Kidney epithelial cell (primary cell): ENCODE measurements at places on chromosomes 1 and 21.
A peak's percentile ranks its signal among the peaks of the same experiment; 100 is the strongest.

- peak; percentile 14 for DNase-seq
These were observed 38.1 kb upstream of the PTCH2 start for GRCh38 chr1:44881011-44881632.

DNA sequence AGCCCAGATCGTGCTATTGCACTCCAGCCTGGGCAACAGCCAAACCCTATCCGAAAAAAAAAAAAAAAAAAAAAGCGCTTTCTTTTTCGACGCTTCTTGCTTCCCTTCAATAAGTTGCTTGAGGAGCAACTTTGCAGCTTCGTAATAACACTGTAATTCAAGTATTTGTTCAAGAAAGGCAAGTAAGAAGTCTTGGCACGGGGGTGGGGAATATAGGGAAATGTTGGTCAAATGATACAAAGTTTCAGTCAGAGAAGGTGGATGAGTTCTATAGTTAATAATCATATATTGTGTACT is 871 bp upstream of the PSMA5 start:
- DNase-seq, result no peak

DNA sequence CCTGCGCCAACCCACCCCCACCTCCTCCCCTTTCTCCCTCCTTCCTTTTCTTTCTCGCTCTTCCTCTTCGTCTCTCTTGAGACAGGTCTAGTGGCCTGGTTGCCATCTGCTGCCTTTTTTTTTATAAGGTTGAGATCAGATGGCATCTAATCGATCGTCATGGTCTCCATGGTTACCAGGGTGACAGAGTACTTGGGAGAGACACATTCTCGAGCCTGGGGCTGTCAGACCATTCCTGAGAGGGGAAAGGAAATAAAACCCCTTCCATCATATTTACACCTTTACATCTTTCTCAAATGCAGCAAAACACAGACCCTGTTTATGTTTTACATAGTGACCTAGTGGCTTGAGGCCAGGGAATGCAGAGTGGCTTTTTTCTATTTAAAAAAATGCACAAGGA is 53.5 kb upstream of the SLC22A15 start:
- DNase-seq, result no peak

DNA sequence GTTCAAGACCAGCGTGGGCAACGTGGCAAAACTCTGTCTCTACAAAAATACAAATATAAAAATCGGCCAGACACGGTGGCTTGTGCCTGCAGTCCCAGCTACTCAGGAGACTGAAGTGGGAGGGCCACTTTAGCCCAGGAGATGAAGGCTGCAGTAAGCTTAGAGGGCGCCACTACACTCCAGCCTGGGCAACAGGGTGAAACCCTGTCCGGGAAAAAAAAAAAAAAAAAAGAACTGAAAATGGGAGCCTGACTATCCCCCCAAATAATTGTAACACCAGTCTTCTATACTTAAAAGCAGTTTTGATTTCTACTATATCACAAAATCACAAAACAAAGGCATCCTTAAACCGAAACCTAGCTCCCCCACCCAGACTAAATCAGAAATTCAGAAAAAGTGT is 60.3 kb downstream of the CDC42BPA start:
- no peak for DNase-seq

DNA sequence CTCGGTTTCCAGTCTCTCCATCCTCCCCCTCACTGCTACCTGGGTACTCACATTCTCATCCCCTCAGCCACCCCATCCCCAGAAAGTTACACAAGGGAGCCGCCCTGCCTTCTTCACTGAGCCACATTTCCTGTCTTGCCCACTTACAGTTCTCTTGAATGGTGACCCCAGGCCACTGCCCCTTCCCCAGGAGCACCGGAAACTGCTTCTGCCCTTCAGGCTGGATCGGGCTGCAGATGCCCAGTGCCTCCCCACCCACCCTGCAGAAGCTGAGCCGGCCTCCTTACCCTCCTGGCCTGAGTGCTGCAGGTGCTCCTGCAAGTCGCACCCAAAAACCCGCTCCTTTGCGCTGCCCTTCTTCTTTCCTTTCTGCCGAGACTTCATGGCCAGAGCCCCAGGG is 450 bp downstream of the ARHGAP30 start:
- no peak for DNase-seq
